ENCODE measurements at places on chromosomes 1 and 21.

GRCh38 chr1:214552174-214552608, 789 bp upstream of the PTPN14 start:
- peak; percentile 49 for DNase-seq

GRCh38 chr1:169739980-169740379, 6.1 kb upstream of the SELE start:
- no peak for DNase-seq

DNA sequence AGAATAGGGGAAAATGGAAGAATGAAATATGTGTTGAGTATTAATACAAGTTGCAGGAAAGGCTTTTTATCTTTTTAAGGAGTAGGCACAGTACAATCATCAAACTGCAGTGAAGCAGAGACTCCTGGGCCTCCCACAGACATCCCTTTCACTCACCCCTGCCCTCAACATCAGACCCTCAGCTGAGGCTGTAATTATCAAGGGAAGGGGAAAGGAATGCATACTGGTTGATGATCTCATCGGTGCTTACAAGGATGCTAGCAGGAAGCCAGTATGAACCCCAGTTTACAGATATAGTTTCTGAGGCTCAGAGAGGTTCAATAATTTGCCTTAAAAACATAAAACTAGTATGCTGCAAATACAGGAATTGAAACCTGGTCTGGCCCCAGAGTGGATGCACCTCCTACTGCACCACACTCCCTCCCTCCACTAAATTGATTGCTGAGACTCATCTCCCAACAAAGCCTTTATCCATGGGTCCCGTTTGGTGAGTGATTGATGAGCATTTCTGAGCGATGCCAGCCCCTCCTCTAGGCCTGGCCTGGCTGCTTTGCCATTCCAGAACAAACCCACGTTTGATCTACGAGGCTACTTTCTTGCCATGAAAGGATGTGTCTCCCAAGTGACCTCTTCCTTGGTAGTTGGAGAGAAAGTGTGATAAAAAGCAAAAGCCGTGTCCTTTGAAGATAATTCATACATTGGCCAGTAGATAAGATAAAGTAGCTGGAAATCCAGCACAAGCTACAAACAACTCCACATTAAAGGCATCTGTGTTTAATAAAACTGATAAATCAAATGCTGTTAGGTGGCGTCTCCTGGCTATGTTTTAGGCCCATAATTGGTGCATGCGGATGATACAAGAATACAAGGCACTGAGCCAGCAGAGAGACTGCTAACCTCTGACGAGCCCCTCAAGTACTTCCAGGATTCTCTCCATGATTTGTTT, 233.9 kb upstream of the CAMK1G start:
- no peak for DNase-seq

GRCh38 chr1:103084181-103084580, 24.1 kb downstream of the COL11A1 start:
- DNase-seq, result no peak

- no peak for DNase-seq
Measured at GRCh38 chr21:28737674-28738419, 254.8 kb downstream of the LTN1 start.

DNA sequence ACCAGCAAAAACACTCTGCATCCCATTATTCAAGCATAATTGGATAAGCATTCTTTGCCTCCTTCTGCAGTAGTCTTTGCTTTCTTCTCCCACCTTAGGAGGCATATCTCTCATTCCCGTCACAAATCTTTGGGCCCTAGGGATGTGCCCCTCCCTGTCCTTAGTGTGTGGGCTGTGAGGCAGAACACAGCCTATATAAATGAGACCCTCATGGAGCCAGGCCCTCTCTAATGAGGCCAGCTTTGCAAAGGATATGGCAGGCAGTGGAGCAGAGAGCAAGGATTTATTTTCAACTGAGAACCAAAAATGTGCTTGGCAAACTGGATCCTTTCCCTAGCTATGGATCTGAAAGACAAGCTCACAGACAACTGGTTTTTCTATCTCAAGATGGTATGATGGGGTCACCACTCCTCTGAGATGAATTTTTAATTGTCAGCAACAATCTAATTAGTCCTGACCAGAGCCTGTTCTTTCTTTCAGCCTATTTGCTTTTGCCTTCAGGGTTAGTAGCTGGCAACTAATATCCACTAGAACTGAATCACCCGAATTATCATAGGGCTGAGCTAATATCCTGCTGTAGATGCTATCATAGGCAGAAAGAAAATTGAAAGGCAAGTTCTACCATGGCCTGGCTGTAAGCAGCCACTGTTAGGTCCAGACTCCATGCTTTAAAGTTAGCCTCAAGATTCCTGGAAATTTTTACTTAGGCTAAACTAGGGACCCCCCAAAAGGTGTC, 134.2 kb downstream of the SYT2 start:
- DNase-seq, result no peak

GRCh38 chr1:45722809-45723208, 27.6 kb downstream of the IPP start:
- no peak for DNase-seq

- no peak for DNase-seq
Measured at GRCh38 chr1:154682254-154682653, 74.3 kb upstream of the ADAR start.

DNA sequence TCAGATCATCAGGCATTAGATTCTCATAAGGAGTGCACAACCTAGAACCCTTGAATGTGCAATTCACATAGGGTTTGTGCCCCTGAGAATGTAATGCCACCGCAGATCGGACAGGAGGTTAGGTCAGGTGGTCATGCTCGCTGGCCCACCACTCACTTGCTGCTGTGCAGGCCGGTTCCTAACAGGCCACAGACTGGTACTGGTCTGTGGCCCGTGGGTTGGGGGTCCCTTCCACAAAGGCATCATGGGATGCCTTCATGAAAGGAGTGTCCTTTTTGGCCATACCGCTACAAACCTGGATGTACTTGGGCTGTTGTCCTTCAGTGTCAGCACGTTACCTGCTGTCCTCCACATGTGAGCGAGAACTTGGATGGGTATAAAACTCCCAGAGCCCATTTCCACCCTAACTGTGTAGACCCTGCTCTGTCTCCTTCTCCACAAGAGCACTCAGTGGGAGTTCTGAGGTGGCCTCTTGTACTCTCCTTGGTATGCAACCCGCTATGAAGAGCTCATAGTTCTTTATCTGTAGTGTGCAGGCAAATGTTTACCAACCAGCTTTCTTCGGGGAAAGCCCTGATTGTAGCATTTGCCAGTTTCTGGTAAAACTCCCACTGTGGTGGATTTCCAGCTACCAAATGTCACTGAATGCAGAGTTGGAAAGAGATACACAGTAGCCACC, 41.7 kb upstream of the SLC19A1 start:
- no peak for DNase-seq

- no peak for DNase-seq
Measured at GRCh38 chr1:7333620-7334019, 437.5 kb upstream of the VAMP3 start.

- no peak for DNase-seq
Measured at GRCh38 chr1:210236840-210237409, 4.3 kb downstream of the SERTAD4 start.

GRCh38 chr1:66929999-66930822, 5.4 kb downstream of the MIER1 start:
- DNase-seq, result peak; percentile 79

DNA sequence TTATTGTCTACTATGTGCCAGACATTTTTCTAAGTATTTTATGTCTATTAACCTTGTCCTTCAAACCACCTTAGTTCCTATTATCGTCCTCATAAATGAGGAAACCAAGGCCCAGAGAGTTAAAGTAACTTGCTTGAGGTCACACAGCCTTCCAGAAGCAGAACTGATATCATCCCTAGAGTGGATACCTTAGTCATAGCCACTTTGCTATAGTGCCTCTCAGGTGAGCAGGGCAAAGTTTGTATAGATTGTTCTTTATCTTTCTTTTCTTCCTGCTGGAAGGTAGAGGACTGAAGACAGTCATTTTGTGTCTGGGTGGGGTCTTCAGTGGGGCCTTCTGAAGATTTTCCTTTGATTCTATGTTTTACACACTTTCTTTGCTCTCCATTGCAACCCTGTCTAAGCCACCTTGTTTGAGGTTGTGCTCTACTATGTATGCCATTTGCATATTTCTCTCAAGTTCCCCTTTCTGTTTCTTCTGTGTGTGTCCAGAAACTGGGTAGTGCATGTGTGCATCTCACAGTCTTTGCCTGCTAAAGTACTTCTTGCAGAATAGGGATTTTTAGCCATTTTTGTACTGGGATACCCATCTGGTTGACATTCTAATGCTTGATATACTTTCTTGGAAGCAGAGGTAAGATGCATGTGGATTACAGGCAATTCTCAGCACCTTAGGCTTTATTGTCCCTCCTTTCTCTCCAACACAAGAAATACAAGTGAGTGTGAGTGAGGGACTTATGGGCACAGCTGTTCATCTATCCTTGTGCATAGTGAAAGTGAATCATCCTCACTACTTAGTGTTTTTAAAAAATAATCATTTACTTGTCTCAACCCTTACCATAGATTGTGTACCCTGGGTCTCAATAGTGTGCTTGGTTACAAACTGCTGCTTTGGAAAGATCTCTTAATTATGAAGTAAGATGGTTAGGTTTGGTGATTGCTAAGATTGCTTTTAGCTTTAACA, 207.6 kb upstream of the HMCN1 start:
- no peak for DNase-seq

- DNase-seq, result no peak
Measured at GRCh38 chr1:167439301-167439988, 78.9 kb downstream of the CD247 start.

DNA sequence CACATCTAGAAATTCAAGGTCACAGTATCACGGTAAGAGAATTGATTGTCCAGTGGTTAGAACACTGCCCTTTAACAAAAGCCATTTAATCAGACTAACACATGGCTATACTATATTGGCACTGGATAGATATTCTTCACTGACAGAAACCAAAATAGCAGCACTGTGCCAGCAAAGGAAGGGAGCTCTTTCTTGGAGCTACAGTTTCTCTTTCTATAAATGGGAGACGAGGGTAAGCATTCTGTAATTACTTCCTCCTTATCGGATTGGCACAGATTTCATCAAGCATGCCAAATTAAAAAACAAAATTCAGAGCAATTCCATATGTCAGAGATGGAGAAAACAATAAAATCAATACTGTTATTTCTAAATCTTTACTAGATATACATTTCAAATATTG, 115.7 kb upstream of the CACYBP start:
- no peak for DNase-seq

DNA sequence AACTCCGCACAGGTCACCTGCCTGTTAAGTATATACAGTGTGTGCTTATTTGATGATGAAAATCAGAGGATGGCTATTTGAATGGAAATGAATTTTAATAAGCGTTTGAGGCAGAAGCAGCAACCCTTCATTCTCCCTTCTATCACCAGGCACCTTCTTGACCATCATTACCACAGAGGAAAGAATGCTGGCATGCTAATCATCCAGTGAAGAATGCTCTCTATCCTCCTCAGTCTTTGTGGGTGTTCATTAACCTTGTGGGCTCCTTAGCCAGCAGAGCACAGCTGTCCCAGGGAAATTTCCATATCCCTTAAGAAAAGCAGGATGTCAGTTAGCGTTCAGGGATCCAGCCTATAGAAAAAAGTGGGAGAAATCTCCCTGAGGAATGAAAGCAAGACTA, 428.0 kb upstream of the CAMK1G start:
- no peak for DNase-seq

GRCh38 chr1:207884266-207885029, 26.5 kb downstream of the CD34 start:
- no peak for DNase-seq

DNA sequence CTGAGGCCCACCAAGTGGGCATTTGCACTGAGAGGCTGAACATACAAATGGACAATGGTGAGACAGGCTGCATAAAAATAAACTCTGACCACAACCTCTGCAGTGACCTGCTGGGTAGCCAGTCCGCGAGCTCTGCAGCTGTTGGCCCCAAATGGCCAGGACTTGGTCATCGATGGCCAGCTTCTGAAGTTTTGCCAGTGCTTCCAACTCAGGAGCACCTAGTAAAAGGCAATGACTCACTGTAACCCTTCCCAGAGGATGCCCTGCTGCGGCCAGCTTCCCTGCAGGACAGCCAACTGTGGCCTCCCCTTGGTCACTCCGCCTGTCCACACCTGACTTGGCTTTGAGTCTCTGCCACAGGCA, 185.4 kb downstream of the DYRK1A start:
- DNase-seq, result no peak

GRCh38 chr1:161139766-161140165, 7.3 kb upstream of the DEDD start:
- no peak for DNase-seq

GRCh38 chr1:185562461-185563359, 171.5 kb upstream of the HMCN1 start:
- DNase-seq, result no peak

- DNase-seq, result peak; percentile 55
Measured at GRCh38 chr1:153572569-153573015, 6.9 kb upstream of the S100A2 start.

DNA sequence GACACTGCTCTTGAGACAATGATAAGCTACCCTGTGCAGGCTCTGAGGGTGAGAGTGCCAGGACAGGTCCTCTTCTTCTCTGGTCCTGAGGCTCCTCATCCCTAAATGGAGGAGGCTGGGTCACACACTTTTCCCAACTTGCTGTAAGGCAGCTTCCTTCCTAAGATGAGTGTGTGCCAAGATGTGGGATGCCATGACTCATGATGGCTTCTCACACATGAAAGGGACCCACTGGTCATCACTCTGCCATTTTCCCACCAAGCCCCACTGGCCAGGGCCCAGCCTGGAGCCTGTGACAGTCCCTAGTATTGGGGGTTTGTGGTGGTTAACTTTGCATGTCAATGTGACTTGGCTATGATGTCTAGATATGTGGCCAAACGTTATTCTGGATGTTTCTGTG, 54.4 kb downstream of the CNIH3 start:
- DNase-seq, result no peak

DNA sequence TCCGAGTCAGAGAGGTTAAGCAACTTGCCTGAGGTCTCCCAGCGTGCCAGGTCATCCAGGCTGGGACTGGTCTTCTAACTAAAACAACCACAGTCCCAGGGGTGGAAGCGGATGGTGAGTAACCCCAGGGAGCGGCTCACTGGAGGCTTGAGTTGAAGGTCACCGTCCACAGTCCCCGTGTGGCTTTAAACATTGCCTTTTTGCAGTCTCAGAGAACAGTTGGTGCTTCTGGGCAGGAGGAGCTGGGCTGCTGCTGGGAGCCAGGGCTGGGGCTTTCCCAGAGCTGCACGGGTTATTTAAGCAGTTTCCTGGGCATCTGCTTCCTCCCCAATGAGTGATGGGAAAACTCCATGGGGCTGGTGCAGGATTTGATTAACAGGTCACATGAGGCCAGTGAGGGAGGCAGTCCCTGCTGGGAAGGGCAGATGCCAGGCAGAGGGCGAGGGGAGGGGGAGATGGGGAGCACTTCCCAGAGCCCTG, 12.3 kb downstream of the ARHGEF10L start:
- DNase-seq, result no peak

- no peak for DNase-seq
Measured at GRCh38 chr1:206721454-206721853, 36.7 kb downstream of the MAPKAPK2 start.
